Activated CD8-positive, alpha-beta T cell treated with anti-CD3 and anti-CD28 coated beads for 36 hours (primary cell): ENCODE measurements at places on chromosomes 7 and 10. TPM values are rescaled to one million over a fixed set of nuclear protein-coding genes. Genes with fewer than 3 reads are reported as not detected.

The CDK13 gene
- total RNA-seq, result 32.2 TPM

DNA sequence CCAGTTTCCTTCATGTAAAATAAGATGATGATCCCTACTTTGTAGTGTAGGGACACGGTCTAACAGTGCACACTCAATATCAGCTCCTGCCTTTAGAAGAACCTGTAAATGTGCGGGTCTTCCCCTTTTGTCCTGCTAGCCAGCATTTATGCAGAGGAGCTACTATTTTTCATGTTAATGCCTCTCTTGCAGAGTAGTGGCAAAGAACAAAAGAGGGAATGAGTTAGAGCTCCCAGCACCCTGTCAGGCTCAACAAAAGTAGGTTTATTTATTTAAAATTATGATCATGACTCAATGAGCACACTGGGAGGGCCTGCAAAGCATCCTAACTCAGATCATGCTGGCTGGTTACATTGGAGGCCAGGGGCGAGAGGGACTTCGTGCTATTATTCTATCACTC is 414.5 kb upstream of the COBL start:
- no peak for DNase-seq

DNA sequence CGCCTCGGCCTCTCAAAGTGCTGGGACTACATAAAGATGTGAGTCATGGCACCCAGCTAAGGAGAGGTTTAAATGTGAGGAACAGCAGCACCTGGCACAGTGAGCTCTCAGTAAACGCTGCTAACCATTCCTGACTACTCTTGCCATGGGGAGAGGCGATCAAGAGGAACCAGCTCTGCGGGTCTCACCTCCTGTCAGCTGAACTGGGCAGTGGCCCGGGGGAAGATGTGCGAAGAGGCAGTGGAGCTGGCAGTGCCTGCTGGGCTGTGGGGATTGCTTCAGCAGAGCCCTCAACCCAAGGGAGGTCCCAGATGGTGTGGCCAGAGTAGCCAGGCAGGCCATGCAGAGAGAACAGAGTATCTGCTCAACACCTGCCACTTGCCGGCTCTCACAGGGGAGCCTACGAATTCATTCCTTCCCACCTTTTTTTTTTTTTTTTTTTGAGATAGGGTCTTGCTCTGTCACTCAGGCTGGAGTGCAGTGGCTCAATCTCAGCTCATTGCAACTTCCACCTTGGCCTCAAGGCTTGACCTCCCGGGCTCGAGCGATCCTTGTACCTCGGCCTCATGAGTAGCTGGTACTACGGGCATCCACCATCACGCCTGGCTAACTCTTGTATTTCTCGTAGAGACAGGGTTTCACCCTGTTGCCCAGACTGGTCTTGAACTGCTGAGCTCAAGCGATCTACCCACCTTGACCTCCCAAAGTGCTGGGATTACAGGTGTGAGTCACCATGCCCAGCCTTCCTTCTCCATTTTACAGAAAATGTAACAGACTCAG is 6.8 kb downstream of the POLM start:
- no peak for DNase-seq

- DNase-seq, result peak; percentile 46
Observed at GRCh38 chr7:113710310-113711096, 208.3 kb downstream of the PPP1R3A start.

- no peak for DNase-seq
Observed at GRCh38 chr7:142455392-142455791, 197.5 kb upstream of the PRSS58 start.

GRCh38 chr7:32579776-32580175 is 84.5 kb downstream of the AVL9 start:
- DNase-seq, result no peak
